ENCODE measurements at places on chromosomes 7 and 10.

GRCh38 chr7:149027611-149028345 lies 527 bp downstream of the PDIA4 start:
- H3K4me3 ChIP-seq: peak overlapping the region; percentile 94
- peaks cover 34% of the 10 kb centered on the region for H3K4me1 ChIP-seq
- peaks cover 3% of the 10 kb centered on the region for H3K36me3 ChIP-seq
- H3K27me3 ChIP-seq: peaks cover 4% of the 10 kb centered on the region
- H3K27ac ChIP-seq: peak overlapping the region; percentile 92
- no peak for DNase-seq

GRCh38 chr10:78627254-78627795 lies 441.4 kb upstream of the ZMIZ1 start:
- H3K27me3 ChIP-seq: peaks cover 44% of the 10 kb centered on the region
- no peak overlapping the region for H3K4me3 ChIP-seq
- peaks cover 25% of the 10 kb centered on the region for H3K4me1 ChIP-seq
- DNase-seq: peak; percentile 38
- no peak overlapping the region for H3K27ac ChIP-seq

DNA sequence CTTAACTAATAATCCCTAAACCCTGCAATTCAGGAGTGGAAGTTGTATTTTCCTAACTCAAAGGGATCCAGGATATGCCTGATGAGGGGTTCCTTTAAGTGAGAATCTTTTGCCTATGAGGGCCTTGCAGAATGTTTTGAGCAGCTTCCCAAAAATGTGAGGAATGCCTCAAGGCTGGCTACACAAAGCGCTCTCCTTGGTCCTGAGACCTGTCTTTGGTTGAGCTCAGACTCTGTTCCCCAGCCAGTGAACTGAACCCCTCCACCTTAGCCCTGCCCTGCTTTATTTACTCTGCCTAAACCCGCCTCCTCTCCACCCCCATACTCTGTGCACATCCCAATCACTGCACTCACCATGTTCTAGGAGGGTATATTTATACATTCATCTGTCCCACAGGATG lies 108.6 kb downstream of the NRCAM start:
- no peak overlapping the region for H3K4me3 ChIP-seq
- H3K36me3 ChIP-seq: peaks cover 3% of the 10 kb centered on the region
- H3K27me3 ChIP-seq: no peaks in the 10 kb centered on the region
- no peak for DNase-seq
- no peak overlapping the region for H3K27ac ChIP-seq

DNA sequence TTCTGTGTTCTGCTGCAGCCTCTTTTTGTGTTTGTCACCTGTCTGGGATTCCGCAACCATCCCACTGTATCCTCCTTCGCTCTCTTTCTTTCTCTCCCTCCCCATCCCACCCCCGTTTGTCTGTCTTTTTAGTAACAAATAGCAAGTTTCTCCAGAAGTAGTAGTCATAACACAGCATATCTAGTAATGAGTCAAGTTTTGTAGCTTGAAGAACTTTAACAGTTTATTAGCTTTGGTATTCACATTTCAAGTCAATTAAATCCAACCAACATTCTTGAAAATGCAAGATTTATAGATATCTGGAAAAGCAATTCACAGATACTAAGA lies 154.1 kb upstream of the MTPN start:
- H3K36me3 ChIP-seq: no peaks in the 10 kb centered on the region
- no peak for DNase-seq
- H3K27ac ChIP-seq: no peak overlapping the region
- peaks cover 17% of the 10 kb centered on the region for H3K4me1 ChIP-seq
- H3K27me3 ChIP-seq: peaks cover 3% of the 10 kb centered on the region
- H3K4me3 ChIP-seq: no peak overlapping the region

GRCh38 chr10:92697663-92698511 lies 8.1 kb downstream of the HHEX start:
- peaks cover 17% of the 10 kb centered on the region for H3K4me1 ChIP-seq
- DNase-seq: no peak
- peaks cover 13% of the 10 kb centered on the region for H3K27me3 ChIP-seq
- no peak overlapping the region for H3K27ac ChIP-seq
- H3K4me3 ChIP-seq: no peak overlapping the region

GRCh38 chr10:77147871-77148270 lies 489.7 kb downstream of the KCNMA1 start:
- no peaks in the 10 kb centered on the region for H3K36me3 ChIP-seq
- DNase-seq: no peak
- H3K4me3 ChIP-seq: no peak overlapping the region
- no peaks in the 10 kb centered on the region for H3K27me3 ChIP-seq

DNA sequence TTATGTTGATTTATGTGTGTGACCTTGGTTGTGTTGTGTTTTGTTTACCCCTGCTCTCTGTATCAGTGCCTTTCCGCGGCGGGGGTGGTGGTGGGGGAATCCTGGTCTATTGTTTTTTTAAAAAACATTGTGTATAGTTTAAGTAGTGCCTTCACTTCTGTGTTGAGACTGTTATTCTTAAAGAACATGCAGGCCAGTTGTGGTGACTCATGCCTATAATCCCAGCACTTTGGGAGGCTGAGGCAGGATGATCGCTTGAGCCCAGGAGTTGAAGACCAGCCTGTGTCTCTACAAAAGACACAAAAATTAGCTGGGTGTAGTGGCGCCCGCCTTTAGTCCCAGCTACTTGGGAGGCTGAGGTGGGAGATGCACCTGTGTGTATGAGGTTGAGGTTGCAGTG lies 429.0 kb upstream of the LRGUK start:
- H3K27me3 ChIP-seq: no peaks in the 10 kb centered on the region
- no peak for DNase-seq
- no peaks in the 10 kb centered on the region for H3K36me3 ChIP-seq
- peak overlapping the region; percentile 69 for H3K27ac ChIP-seq

DNA sequence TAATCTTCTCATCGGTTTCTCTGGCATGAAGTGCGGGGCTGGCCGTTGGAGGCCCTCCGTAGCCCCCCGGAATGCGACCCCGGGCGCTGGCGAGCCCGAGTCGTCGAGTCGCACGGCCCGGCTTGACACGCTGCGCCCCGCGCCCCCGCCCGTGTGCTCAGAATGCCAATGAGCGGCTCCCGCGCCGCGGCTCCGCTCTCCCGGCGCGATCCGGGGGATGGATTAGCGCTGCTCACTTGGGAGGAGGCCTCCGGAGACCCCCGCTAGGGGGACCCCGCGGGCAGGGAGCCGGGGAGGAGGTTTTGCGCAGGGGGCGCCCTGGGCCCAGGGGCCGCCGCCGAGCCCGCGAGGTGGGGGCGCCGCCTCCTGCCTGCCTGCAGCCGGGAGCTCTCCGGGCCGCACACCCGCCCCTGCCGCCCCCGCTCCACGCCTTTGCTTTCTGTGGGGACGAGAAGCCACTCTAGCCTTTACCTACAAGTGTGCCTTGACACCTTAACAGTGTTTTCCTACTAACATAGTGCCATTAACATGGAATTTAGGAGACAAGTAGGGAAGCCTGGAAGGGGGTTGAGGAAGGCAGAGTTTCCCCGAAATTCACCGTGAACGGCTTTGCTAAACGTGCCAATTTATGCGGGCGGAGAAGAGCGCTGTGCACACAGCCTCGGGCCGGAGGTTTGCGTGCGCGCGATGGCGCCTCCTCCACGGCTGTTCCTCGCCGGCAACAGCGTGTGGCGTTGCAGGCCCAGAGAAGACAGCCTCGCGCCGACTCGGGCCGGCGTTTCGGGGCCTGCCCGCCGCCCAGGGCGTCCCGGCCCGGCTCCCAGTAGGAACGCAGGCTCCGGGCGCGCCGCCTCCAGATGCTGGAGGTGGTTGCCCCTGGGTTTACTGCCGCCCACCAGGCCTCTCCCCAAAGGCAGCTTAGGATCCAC lies 7.1 kb downstream of the SHH start:
- no peaks in the 10 kb centered on the region for H3K36me3 ChIP-seq
- DNase-seq: peak; percentile 90
- peak overlapping the region; percentile 69 for H3K4me3 ChIP-seq
- peaks cover 46% of the 10 kb centered on the region for H3K27me3 ChIP-seq
- peaks cover 24% of the 10 kb centered on the region for H3K4me1 ChIP-seq
- no peak overlapping the region for H3K27ac ChIP-seq

GRCh38 chr7:37047260-37047659 lies 323.0 kb upstream of the AOAH start:
- H3K27me3 ChIP-seq: peaks cover 3% of the 10 kb centered on the region
- no peak for DNase-seq
- H3K4me3 ChIP-seq: no peak overlapping the region
- H3K4me1 ChIP-seq: no peaks in the 10 kb centered on the region

- H3K4me1 ChIP-seq: peaks cover 8% of the 10 kb centered on the region
- no peaks in the 10 kb centered on the region for H3K36me3 ChIP-seq
- no peak for DNase-seq
- no peak overlapping the region for H3K27ac ChIP-seq
- H3K27me3 ChIP-seq: peaks cover 3% of the 10 kb centered on the region
These were observed 223.6 kb downstream of the MDFIC start for GRCh38 chr7:115145512-115145911.

GRCh38 chr7:100566018-100566531 lies 7.6 kb downstream of the SAP25 start:
- no peaks in the 10 kb centered on the region for H3K36me3 ChIP-seq
- no peak overlapping the region for H3K4me3 ChIP-seq

GRCh38 chr10:45257600-45257999 lies 57.8 kb downstream of the OR13A1 start:
- H3K36me3 ChIP-seq: no peaks in the 10 kb centered on the region
- DNase-seq: no peak
- peaks cover 17% of the 10 kb centered on the region for H3K27me3 ChIP-seq

- no peak overlapping the region for H3K27ac ChIP-seq
- DNase-seq: no peak
- H3K36me3 ChIP-seq: no peaks in the 10 kb centered on the region
- H3K27me3 ChIP-seq: peaks cover 8% of the 10 kb centered on the region
- H3K4me1 ChIP-seq: peaks cover 2% of the 10 kb centered on the region
- no peak overlapping the region for H3K4me3 ChIP-seq
These were observed 12.2 kb upstream of the REPIN1 start for GRCh38 chr7:150356265-150356897.

GRCh38 chr10:113709221-113709838 lies 29.6 kb downstream of the CASP7 start:
- DNase-seq: no peak
- H3K36me3 ChIP-seq: no peaks in the 10 kb centered on the region
- peak overlapping the region; percentile 66 for H3K4me3 ChIP-seq
- H3K4me1 ChIP-seq: peaks cover 66% of the 10 kb centered on the region
- peak overlapping the region; percentile 98 for H3K27ac ChIP-seq

DNA sequence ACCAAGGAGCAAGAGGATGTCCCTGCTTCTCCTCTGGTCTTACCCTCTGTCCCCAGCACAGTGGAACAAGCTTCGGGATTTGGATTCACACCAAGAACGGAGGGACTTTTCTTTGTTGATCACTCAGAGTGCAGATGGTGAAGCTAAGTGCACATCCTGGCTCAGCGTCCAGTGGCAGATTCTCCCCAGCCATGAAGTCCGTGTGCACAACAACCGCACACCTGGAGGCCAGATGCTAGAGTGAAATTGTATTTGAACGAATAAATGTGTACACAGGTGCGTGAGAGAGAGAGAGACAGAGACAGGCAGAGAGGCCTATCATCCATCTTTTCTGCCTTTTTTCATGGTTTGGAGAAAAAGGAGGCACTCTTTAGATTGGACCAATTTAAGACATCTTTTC lies 31.5 kb downstream of the ASB13 start:
- no peak for DNase-seq
- H3K4me1 ChIP-seq: no peaks in the 10 kb centered on the region
- H3K4me3 ChIP-seq: no peak overlapping the region
- no peak overlapping the region for H3K27ac ChIP-seq
- no peaks in the 10 kb centered on the region for H3K27me3 ChIP-seq
- H3K36me3 ChIP-seq: peaks cover 6% of the 10 kb centered on the region

Data from osteocyte (in vitro differentiated cells).